ENCODE measurements at places on chromosomes 6 and 20.

DNA sequence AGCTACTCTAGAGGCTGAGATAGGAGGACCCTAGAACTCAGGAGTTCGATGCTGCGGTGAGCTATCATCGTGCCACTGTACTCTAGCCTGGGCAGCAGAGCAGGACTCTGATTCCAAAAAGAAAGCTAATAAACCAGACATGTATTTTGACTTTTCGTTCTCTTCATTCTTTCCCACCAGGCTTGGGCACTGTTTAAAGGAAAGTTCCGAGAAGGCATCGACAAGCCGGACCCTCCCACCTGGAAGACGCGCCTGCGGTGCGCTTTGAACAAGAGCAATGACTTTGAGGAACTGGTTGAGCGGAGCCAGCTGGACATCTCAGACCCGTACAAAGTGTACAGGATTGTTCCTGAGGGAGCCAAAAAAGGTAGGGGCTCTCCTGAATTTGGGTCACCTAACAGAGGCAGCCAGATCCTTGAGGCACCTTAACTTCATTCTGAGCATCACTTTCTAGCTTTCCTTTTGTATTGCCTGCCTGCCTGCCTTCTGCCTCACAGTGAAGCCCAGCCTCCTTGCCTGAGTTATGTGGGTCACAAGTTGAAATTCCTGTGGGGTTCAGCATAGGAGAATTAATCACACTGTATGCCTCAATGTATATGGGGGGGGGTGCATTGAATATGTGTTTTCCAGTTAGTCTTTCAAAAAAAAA lies 3.2 kb downstream of the IRF4 start:
- no peak for DNase-seq

GRCh38 chr20:33846291-33846935 lies 35.3 kb downstream of the CHMP4B start:
- DNase-seq = no peak

GRCh38 chr6:44538807-44539201 lies 151.3 kb downstream of the CDC5L start:
- no peak for DNase-seq

- no peak for DNase-seq
Observed at GRCh38 chr6:138848461-138848860, 52.6 kb downstream of the ECT2L start.

DNA sequence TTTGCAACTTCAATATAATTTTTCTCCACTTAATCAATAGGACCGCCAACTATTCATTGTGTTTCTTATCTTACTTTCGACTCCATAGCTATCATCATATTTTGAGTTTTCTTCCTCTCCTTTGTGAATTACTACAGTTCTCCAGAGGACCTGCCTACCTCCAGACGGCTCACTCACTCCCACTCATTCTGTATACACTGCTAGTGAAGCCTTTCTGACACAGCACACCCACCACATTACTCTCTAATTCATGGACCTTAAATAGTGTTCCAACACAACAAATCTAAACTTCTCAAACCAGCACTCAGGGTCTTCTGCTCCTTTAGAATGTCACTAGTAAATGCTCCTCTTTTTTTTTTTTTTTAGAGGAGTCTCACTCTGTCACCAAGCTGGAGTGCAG lies 23.8 kb downstream of the FKBP5 start:
- DNase-seq = no peak

DNA sequence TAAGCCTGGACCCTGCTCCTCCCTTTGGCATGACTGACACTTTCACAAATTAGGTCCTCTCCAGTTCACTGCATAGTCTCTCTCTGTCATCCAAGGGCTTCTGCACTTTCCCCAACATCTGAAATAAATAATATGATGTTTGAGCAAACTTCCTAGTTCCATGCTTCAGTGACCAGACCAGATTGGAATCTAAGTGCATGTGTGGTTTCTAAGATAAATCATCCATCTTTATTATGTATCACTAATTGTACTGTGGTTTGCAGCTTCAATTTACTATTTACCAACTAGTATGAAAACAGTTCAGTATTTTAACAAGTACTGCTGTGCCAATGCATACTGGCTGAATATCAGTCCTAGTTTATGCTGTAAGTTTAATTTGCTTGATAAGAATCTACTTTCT lies 18.7 kb downstream of the SESN1 start:
- DNase-seq = no peak

DNA sequence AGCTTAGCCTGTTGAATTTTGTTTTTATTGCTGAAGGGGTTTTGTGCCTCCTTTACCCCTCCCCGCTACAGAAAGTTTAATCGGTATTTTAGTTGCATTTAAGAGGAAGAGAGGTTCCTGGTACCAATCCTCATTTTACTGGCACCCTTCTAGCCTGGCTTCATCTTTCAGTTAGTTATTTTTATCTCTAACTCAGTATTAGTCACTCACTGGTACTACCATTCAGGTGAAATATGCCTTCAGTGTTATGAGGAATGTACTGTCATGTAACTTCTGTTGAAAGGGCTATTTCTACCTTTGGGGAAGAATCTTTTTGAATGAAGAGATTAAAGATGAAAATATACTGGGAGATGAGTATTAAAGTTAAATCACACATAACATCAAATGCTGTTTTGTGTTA lies 211.8 kb downstream of the CDKAL1 start:
- no peak for DNase-seq

DNA sequence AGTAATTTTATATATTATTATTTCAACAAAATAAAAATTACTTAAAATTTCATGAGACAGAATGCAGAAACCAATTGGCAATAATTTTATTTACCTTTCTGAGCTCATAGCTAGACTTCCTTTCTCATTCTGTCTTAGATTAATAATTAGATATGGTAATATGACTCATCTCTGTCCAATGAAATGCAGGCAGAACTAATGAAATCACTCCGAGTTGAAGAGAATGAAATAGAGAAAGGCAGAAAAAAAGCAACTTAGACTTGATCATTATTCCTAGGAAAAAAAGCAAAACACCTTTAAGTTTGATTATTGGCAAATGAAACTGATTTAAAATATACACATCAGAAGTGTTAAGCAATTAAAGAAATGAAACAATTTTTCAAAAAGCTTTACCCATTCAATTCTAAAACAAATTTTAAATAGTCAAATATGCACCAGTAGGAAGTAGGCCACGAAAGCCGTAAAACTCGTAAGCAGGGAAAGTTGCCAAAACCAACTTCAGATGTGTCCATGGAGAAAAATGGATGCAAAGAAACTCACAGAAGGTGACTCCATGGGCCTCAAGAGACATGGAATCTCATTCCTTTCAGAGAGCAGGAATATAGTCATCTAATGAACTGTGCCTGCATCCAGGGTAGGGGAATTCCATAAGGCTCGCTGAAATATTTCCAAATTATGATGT lies 293.8 kb upstream of the RGS17 start:
- DNase-seq = no peak

- no peak for DNase-seq
Observed at GRCh38 chr20:63196768-63197470, 19.0 kb downstream of the YTHDF1 start.

- DNase-seq = no peak
Observed at GRCh38 chr20:56995635-56996075, 270.8 kb downstream of the BMP7 start.

- no peak for DNase-seq
Observed at GRCh38 chr20:60752741-60753420, 499.2 kb upstream of the CDH4 start.

DNA sequence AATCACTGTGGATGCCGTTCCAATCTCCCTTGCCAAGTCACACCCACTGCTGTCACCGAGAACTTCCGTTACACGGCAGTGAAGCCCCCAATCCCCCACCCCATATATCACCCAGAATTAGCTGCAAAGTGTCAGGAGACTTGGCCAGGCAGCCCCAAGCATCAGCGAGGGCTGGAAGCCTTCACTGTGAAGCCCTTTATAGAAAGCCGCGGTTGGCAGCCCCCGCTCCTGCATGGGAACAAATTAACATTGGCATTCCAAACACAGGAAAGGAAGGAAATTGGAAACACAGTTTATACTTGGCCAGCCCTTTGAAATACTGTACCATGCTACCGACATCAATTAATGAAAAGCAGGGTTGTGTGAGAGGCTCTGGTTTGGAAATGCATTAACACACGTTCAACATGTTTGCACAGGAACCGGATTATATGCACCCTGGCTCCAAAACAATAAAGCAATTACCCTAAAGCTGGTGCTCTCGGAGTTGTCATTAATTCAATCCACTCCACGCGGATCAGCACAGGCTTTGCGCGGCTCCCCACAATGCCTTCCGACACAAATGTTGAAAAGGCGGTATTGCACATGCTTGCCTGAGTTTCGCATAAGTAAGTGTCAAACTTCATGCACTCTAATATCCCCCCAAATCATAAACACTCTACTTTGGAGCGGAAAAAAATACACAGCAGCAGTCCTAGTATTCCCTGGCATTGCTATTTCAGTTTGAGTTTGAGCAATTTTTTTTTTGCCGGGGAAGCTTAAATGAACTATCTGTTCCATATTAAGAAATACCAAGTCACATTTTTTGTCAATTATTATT lies 7.1 kb downstream of the BMP7 start:
- DNase-seq = no peak

GRCh38 chr6:118890997-118891790 lies 2.8 kb upstream of the ASF1A start:
- DNase-seq = no peak

DNA sequence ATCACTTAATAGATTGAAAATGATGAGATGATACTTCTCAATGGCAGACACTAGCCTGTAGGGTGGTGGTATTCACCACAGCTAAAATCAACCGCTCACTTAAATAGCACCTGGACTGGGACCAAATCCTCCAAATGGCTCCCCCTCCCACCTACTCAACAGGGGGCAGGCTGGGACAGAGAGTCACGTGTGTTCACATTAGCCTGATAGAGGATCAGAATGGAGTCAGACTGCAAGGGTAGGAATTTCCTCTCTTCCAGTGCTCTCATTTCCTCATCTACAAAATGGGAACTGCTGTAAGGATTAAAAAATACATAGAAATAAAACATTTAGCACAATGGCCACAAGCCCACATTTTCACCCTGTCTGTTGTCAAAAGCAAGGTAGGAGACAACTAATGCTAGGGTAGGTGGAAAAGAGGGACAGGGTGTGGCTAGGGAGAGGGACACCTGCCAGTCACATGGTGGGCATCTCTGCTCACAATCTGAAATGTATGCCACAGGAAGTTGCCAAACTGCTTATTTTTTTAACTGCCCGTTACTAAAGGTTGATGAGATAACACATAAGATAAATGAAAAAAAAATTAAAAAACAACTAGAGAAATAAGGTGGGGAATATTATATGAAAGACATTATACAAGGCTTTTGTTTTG lies 55.3 kb downstream of the BACH2 start:
- DNase-seq = no peak

- no peak for DNase-seq
Observed at GRCh38 chr6:33781131-33781975, 7.6 kb downstream of the LEMD2 start.

DNA sequence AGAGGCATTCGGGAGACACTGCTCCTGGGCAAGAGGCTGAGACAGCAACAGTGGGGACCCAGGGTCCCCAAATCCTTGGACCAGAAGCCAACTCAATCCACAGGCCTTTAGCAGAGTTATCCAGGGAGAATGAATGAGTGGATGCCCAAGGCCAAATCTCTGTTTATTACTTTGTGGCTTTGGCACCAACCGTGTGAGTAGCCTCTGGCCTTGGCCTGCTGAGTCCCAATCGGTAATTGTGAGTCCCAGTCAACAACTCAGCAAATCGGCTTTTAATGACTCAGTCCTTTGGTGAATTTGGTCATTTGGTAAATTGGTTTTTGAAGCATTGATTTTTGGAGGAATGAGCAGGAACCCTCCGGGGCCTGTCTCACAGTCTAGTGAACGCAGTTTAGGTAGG lies 29.1 kb upstream of the ECI2 start:
- no peak for DNase-seq

- DNase-seq = no peak
Observed at GRCh38 chr6:51019806-51020205, 201.1 kb downstream of the TFAP2B start.

- no peak for DNase-seq
Observed at GRCh38 chr6:89758830-89759229, 60.8 kb downstream of the MDN1 start.

DNA sequence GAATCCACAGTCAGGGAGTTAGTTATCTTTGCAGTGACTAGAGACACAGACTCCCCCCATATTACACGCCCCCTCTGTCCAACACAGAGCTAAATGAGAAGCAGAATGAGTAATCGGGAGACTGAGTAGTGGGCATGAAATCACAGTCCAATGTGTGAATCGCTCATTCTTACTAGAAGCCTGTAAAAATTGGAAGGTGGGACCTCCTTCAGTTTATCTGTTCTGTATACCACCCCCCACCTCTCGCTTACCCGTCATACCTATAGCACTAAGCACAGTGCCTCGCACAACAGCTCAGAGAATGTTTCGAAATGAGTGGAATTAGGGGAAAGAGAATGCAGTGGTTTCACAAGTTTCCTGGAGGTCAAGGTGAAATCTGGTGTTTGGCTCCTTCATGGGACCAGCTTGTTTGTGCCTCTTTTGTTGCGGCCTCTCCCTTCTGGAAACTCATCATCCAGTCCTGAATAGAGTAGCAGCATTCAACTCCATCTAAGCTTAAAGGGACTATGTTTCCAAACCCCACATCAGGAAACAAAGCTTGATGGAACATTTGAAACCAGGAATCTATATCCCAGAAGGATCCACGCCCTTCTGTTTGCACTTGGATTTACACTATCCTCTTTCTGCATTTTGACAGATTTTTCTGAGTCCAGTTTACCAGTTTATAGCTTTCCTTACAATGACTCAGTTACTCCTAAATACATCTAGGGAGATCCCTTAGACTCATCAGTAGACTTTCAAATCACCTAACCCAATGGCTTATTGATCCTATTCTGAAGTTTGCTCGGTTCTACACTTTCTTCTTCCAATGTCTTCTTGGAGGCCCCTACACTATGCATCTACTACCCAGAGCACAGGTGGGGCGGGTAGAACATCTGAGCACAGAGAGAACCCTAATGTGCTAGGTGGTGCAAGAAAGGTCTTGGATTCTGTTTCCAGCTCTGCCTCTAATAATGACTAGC lies 59.2 kb upstream of the PIM1 start:
- DNase-seq = no peak

GRCh38 chr6:18753076-18753475 lies 365.9 kb downstream of the RNF144B start:
- DNase-seq = no peak

GRCh38 chr6:111758608-111759329 lies 114.5 kb downstream of the FYN start:
- DNase-seq = no peak

DNA sequence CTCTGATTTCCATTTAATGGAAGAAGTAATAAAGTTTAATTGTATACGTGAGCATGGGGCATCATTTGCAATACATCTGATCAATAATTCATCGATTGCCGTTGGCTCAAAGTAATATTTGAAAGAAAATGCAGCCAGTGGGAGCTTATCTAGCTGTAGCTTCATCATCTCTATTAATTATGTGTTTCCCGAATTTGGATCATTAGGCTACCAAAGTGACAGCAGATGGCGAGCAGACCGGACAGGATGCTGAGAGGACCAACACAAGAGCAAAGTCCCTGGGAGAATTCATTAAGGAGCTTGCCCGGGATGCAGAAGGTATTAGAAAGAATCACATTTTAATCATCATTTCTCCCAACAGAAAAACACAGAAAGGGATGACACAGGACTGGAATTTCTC lies 327.1 kb downstream of the ARHGAP18 start:
- no peak for DNase-seq

- no peak for DNase-seq
Observed at GRCh38 chr20:49523767-49524360, 41.4 kb upstream of the KCNB1 start.

Measured in posterior vena cava (tissue), 2 donors.